Kasumi-1 (cell line): ENCODE measurements at places on chromosomes 7 and 10.

DNA sequence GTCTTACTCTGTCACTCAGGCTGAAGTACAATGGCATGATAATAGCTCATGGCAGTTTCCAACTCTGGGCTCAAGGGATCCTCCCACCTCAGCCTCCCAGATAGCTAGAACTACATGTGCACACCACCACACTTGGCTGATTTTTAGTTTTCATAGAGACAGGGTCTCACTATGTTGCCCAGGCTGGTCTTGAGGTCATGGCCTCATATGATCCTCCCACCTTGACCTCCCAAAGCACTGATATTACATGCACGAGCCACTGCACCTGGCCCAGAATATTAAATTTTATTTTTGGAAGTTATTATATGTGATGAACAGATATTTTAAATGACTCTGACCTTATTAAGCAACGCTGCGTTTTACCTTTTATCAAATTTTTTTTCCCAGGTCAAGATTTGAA lies 94.4 kb downstream of the PODXL start:
- DNase-seq: no peak

DNA sequence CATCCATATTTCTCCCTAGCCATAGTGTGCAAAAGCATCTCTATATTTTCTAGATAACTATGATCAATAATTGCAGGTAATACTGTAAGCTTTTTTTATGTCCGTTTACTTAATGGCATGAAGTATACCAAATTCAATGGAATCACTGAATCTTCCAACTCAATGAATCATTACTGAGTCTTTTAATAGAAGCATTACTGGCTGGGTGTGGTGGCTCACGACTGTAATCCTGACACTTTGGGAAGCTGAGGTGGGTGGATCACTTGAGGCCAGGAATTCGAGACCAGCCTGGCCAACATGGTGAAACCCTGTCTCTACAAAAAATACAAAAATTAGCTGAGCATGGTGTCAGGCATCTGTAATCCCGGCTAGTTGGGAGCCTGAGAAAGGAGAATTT lies 372.5 kb downstream of the BMPER start:
- DNase-seq: no peak

DNA sequence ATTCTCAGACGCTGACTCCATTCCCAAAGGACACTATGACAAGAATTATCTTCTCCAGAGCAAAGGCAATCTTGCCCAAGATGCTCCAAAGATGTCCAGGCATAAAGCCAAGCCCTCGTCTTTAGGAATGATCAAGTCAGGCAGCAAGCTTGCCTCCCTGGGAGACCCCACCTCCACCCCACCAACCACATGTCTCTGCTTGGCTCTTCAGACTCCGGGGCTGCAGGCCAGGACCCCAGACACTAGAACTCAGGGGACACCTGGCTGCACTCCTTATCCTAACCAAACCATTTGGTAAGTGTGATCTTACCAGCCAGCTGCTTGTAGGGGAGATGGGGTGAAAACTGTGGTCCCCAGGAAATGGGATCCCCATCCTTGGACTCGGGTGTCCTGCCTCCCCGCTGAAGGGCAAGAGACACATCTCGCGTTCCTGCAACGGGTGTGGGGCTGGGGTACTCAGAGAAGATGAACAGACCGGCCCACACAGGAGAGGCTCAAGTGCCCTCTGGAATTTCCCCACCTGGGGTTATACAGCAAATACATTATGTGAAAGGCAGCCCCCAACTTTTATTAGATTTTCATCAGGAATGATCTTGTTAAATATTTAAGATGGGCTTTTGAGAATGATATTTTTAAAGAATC lies 55.7 kb downstream of the INSIG1 start:
- DNase-seq: no peak

- no peak for DNase-seq
Observed at GRCh38 chr7:24896031-24896501, 83.9 kb downstream of the OSBPL3 start.

DNA sequence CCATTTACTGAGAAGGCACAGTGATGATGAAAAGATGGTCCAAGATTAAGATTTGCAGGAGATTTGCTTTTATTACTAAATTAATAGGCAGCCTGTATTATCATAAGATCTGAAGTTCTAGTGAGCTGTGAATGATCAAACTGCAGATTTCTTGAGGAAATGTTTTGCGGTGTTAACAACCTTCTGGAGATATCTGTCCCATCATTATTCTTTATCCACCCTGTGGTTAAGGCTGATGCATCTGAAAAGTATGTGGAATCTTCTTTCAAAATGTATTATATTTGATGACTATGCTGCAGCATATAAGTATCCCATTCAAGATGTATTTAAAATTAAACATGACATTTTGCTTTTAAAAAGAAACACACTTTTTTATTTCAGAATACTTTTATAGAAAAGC lies 150.3 kb downstream of the POLR1F start:
- no peak for DNase-seq

- peak; percentile 99 for DNase-seq
Observed at GRCh38 chr10:80187465-80188409, 17.6 kb downstream of the ANXA11 start.

DNA sequence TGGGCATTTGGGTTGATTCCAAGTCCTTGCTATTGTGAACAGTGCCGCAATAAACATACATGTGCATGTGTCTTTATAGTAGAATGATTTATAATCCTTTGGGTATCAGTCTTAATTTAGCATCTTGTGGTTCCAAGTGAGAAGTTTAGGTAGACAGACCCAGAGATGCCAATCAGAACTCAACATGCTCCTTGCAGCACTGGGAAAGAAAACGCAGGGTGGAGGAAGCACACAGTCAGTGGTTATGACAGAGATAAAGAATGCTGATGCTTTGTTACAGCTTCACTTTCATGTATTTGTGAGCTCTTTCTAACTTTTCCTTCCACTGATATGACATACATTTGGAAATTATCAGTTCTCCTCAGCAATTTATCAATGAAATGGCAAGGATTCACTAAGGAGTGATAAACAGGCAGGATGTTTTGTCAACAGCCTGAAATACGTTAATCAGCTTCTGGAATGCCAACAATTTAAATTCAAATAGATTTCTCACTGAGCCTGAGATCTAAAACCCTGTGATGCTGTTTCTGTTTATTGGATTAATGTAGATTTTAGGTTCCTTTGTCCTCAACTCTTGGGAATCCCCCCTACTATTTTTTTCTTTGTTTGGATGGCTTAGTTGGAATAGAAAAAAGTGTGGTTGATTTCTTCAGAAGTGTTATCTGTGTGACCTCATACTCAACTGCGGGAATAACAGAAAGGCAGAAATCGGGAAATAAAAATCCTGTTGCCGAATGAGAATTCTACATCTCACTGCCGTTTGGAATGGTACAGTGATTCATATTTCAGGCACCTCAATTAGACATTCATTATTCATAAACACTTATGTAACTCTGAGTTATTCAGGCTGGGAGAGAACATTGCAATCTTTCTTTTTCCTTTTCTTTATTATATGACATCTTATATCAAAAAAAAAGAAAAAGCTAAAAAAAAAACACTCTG lies 675.0 kb downstream of the CNTNAP2 start:
- DNase-seq: no peak
